Right renal cortex interstitium (tissue), 3 donors: ENCODE measurements at places on chromosomes 2 and 18.

GRCh38 chr2:132429941-132430573 is 13.5 kb downstream of the GPR39 start:
- no peak for DNase-seq

DNA sequence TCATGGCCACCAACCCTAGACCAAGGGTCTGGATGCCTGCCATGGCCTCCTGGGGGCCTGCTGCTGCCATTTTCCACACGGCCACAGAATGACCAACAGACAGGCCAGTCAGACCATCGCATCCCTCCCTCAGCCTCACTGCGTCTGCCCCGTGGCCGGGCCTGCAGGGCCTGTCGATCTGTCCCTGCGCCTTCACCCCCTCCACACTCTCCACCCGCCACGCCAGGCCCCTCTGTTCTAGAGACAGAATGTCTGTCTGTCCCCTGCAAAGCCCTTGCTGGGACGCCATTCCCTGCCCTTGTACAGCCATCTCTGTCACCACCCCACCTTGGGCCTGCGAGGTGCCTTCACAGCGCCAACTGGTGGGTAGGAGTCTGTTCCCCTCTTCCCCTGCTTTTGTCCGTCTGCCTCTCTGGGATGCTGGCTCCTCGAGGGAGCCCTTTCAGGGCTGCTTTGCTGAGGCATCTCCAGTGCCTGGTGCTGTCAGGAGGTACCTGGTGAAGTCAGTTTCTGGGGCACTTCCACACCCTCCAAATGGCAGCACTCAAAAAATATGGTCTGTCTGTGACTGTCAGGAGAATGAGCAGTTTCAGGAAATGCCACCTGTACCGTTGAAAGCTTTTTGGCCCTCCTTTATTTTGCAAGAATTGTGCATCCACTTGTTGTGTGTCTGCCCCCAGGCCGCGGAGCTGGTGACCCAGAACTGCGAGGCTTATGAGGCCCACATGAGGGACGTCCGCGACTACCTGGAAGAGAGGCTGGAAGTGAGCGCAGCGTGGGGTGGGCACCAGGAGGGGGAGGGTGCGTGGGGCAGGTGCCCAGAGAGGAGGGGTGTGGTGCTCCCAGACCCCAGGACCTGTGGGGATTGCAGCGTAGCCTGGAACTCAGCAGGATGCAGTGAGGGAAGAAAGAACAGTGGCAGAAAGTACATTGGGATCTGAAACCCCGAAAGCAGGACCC is 6.7 kb upstream of the ESPNL start:
- no peak for DNase-seq

- DNase-seq, result no peak
Observed at GRCh38 chr2:160363055-160363454, 130.6 kb downstream of the RBMS1 start.

DNA sequence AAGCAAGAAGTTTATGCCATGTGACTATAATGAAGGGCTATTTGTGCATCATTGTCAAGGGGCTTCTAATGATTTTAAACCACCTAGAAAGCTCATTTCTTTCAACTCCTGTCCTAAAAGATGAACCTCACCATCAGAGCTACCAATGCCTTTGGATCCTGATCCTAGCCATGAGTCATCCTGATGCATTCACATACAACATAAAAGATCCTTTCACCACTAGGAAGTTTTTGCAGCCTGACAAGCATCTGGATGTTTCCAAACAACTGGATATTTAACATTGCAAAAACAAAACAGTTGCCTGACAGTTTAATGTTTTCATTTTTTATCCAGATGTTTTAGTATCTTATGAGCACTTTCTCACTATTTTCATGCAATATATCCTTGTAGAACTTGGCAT is 425.3 kb downstream of the MBD2 start:
- no peak for DNase-seq

DNA sequence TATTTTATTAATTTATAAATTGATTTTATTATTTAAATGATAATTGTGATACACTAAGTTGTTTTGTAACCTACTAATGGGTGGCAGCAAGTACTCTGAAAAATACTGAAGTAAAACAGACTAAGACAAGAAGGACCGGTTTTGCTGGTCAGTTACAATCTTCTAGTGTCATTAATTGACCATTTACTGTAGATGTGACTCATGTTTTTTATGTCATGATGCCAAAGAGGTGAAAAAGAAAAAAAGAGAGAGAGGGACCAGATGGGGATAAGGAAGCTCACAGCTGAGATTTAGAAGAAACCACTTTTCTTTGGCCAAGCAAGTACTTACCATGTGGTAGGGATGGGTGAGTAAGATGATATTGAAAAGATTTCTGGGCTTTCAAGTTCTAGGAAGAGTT is 955.8 kb upstream of the LRRTM1 start:
- DNase-seq, result no peak
